ENCODE measurements at places on chromosomes 1 and 21. TPM values are rescaled to one million over a fixed set of nuclear protein-coding genes. Genes with fewer than 3 reads are reported as not detected.

KAZN gene
- total RNA-seq, result 22.5 TPM

SLC44A3 gene
- total RNA-seq, result 15.3 TPM

SLC9C2 gene
- total RNA-seq, result 1.5 TPM

DNA sequence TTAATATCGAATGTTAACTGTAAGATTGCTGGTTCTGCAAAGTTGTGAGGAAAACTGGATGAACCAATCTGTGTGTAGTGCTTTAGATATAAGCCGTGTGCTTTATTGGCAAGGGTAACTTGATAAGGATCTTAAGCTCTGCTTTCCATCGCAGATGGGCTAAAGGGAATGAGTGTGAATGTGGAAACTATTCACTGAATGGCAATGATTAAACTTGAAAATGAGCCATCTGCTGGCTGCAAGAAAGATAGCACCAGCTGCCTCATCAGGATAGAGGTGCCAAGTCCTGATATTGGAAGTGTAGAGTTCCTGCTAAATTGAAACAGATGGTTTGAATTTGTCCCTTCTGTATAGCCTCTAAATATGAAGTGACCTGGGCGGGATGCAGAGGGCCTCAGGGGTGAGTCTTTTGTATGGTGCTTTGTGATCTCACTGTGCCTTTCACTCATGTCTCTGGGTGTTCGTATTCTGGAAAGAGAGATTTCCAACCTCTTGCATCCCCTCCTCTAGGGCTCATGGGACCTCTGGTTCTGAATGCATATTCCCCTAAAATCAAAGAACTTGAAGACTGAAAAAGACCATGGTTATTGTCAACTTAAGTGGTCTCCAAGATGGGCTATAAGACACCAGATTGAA is 9.2 kb downstream of the FCRL3 start:
- no peak overlapping the region for H3K4me3 ChIP-seq
- no peaks in the 10 kb centered on the region for H3K4me1 ChIP-seq
- H3K36me3 ChIP-seq, result no peaks in the 10 kb centered on the region
- H3K27ac ChIP-seq, result no peak overlapping the region

GRCh38 chr1:201898992-201899391 is 10.3 kb downstream of the SHISA4 start:
- H3K27ac ChIP-seq, result no peak overlapping the region
- H3K4me1 ChIP-seq, result no peaks in the 10 kb centered on the region
- peak; percentile 79 for DNase-seq
- H3K4me3 ChIP-seq, result no peak overlapping the region

GRCh38 chr21:17433730-17434129 is 79.1 kb upstream of the CXADR start:
- H3K27me3 ChIP-seq, result no peaks in the 10 kb centered on the region
- no peaks in the 10 kb centered on the region for H3K36me3 ChIP-seq
- H3K27ac ChIP-seq, result no peak overlapping the region
- DNase-seq, result no peak

GRCh38 chr1:11654939-11655808 is 497 bp downstream of the FBXO44 start:
- H3K36me3 ChIP-seq, result peaks cover 4% of the 10 kb centered on the region
- H3K27me3 ChIP-seq, result peaks cover 1% of the 10 kb centered on the region
- H3K27ac ChIP-seq, result no peak overlapping the region
- peaks cover 36% of the 10 kb centered on the region for H3K4me1 ChIP-seq
- no peak for DNase-seq

- no peaks in the 10 kb centered on the region for H3K27me3 ChIP-seq
- no peak overlapping the region for H3K4me3 ChIP-seq
- DNase-seq, result no peak
- no peaks in the 10 kb centered on the region for H3K4me1 ChIP-seq
Observed at GRCh38 chr1:5265438-5266075, 611.1 kb downstream of the AJAP1 start.

GRCh38 chr21:46349134-46349760 is 25.3 kb downstream of the PCNT start:
- peaks cover 90% of the 10 kb centered on the region for H3K36me3 ChIP-seq
- H3K27ac ChIP-seq, result no peak overlapping the region
- no peak for DNase-seq
- H3K4me1 ChIP-seq, result no peaks in the 10 kb centered on the region
- H3K27me3 ChIP-seq, result no peaks in the 10 kb centered on the region
- no peak overlapping the region for H3K4me3 ChIP-seq

DNA sequence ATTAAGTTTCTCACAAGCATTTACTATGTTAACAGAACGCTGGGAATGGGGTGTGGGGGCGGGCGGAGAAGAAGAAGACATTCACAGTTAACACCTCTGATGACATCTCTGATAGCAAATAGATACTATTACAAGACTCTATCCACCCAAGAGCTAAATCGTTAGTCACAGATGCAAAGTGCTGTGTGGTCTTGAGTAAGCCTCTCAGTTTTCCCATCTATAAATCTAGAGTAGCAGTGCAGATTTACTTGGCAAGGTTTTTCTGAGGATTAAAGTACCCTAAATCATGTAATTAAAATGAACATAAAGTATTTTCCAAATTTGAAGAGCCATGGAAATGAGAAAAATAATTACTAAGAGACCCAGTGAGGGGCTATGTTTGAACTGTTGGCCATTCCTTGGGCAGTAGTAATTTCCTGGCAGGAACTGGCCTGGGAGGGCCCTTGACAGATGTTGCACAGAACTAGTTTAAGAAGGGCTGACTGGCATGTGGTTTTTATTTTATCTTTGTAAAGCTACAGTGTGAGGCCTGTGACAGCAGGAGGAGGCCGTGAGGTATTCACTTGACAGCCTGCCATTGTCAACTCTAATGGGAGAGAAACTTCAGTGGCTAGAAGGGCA is 58.7 kb upstream of the APOBEC4 start:
- H3K27ac ChIP-seq, result no peak overlapping the region
- H3K27me3 ChIP-seq, result no peaks in the 10 kb centered on the region
- H3K4me3 ChIP-seq, result no peak overlapping the region
- H3K4me1 ChIP-seq, result no peaks in the 10 kb centered on the region
- DNase-seq, result no peak

DNA sequence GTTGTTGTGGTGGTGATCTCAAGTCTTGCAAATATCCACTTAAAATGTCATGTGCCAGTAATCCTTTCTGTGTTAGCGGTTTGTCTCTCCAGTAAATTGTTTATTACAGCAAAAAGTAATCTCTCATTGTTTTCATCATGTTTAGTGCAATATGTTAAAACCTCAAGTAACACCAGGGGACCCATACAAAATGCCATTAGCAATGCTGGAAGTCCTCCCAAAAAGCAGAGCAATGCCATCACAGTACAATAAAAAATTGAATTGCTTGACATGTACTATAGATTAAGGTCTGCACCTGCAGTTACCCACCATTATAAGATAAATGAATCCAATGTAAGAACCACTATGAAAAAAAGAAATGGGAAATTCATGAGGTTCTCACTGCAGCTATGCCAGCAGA is 1606.5 kb downstream of the BRINP3 start:
- no peaks in the 10 kb centered on the region for H3K36me3 ChIP-seq
- H3K27me3 ChIP-seq, result no peaks in the 10 kb centered on the region
- H3K4me1 ChIP-seq, result no peaks in the 10 kb centered on the region
- H3K4me3 ChIP-seq, result no peak overlapping the region

GRCh38 chr1:79122521-79122920 is 116.0 kb upstream of the ADGRL4 start:
- H3K27ac ChIP-seq, result no peak overlapping the region
- H3K36me3 ChIP-seq, result no peaks in the 10 kb centered on the region
- no peaks in the 10 kb centered on the region for H3K27me3 ChIP-seq
- DNase-seq, result no peak
- no peaks in the 10 kb centered on the region for H3K4me1 ChIP-seq
- no peak overlapping the region for H3K4me3 ChIP-seq

- DNase-seq, result no peak
- H3K36me3 ChIP-seq, result peaks cover 29% of the 10 kb centered on the region
- H3K27ac ChIP-seq, result no peak overlapping the region
- H3K27me3 ChIP-seq, result no peaks in the 10 kb centered on the region
- no peak overlapping the region for H3K4me3 ChIP-seq
Observed at GRCh38 chr1:208213786-208214185, 30.4 kb downstream of the PLXNA2 start.

- H3K27ac ChIP-seq, result no peak overlapping the region
- DNase-seq, result no peak
- H3K4me3 ChIP-seq, result no peak overlapping the region
Observed at GRCh38 chr1:245356891-245357585, 202.3 kb downstream of the KIF26B start.

DNA sequence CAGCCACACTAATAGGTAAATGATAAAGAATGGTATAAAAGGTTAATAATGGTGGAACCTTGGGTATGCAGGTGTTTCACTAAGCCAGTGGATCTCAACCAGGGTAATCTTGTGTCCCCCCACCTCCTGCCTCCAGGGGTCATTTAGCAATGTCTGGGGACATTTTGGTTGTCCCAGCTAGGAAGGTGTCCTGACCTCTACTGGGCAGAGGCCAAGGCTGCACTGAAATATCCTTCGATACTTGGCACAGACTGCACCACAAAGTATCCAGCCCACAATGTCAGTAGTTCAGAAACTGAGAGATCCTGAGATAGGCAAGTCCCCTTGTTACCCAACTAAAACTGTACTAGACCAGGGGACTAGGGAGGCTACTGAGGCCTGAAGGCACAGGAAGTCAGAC is 113.6 kb upstream of the TIAM1 start:
- no peaks in the 10 kb centered on the region for H3K27me3 ChIP-seq
- no peaks in the 10 kb centered on the region for H3K36me3 ChIP-seq
- DNase-seq, result no peak
- no peak overlapping the region for H3K27ac ChIP-seq

DNA sequence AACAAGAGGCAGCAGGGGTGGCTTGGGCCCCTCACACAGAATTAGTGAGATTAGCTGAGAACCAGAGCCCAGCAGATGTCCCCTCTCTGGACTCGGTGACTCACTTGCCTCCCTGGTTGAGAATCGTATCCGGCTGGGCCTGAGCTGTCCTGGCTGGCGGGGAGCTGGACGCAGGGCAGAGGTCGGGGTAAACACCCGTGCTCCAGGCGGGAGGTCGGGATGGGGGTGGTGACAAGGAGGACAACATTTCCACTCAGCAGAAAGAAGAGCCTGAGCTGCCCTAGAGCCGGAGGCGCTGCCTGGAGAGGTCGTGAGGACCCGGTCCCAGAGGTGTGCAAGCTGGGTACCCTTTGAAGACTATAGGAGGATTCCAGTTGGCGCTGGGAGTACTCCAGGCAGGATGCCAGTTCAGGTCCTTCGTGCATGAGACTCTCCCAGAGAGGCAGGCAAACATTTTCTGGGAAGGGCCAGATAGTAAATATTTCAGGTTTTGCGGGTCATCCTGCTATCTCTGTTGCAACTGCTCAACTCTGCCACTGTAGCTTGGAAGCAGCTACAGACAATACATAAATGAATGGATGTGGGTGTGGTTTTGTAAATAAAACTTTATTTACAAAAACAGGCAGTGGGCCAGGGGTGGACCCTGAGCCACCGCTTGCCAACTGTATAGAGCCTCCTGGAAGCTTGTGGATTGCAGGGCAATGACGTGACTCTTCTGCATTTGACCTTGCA is 116.8 kb upstream of the WNT4 start:
- DNase-seq, result peak; percentile 71
- no peak overlapping the region for H3K4me3 ChIP-seq
- peaks cover 56% of the 10 kb centered on the region for H3K4me1 ChIP-seq
- peak overlapping the region; percentile 28 for H3K27ac ChIP-seq
- no peaks in the 10 kb centered on the region for H3K27me3 ChIP-seq
